ENCODE measurements at places on chromosomes 5 and 9. TPM values are rescaled to one million over a fixed set of nuclear protein-coding genes. Genes with fewer than 3 reads are reported as not detected.
A peak's percentile ranks its signal among the peaks of the same experiment; 100 is the strongest.

DNA sequence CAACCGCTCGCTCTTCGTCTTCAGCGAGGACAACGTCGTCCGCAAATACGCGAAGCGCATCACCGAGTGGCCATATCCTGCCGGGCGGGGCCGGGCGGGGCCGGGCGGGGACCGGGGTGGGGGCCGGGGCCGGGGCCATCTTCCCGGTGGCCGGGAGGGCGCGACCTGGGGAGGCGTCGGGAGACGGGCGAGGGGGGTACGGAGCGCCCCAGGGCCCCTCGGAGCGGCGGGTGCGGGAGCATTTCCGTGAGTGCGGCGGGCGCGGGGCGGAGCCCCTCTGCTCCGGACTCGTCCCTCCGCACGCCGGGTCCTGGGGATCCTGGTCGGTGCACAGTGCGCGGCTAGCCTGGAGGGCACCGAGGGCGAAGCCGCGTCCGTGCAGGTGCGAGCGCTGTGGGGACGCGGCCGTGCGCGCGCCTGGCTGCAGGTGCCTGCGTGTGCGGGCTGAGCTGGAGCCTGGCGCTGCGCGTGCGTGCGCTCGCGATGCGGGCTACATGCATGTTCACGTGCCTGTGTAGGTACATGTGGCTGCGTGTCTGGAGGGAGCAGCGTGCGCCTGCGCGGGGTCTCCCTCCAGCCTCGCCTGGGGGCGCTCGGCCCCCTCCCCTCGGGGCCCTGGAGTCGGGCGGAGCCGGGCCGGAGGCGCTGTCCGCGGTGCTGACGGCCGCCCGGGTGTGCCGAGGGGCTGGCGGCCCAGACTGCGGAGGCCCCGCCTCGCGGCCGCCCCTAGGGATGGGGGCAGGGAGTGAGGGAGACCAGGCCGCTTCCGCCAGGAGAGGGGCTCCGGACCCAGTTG, 762 bp downstream of the CACNA1B start:
- peak; percentile 66 for DNase-seq

DNA sequence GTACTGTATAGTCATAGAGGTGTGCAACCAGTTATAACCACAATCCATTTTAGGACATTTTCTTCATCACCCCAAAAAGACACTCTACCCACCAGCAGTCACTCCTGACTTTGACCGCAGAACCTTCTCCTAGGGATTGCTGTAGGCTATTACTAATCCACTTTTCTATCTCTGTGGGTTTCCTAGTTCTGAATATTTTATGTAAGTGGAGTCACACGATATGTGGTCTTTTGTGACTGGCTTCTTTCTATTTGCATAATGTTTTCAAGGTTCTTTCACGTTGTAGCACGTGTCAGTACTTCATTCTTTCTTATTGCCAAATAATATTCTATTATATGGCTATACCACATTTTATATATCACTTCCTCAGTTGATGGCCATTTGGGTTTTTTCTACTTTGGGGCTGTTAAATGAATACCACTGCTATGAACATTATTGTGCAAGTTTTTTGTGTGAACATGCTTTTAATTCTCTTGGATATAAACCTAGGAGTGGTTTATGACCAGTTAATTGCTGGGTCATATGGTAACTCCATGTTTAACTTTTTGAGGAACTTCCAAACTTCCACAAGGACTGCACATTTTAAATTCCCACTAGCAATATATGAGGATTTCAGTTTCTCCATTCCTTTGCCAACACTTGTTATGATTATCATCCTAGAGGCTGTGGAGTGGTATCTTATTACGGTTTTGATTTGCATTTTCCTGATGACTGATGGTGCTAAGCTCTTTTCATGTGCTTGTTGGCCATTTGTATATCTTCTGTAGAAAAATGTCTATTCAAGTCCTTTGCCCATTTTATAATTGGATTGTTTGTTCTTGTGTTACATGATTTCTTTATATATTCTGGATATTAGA, 37.8 kb downstream of the MRRF start:
- no peak for DNase-seq

ANKRD18B gene
- not detected for total RNA-seq

ARID3C gene
- total RNA-seq, result not detected

Data from aorta (tissue), 5 donors.